Fibroblast of skin of back (primary cell): ENCODE measurements at places on chromosomes 3 and 15.

- DNase-seq: peak; percentile 99
Measured at GRCh38 chr3:184568924-184569829, 7.6 kb downstream of the EPHB3 start.

- no peak for DNase-seq
Measured at GRCh38 chr3:139940622-139941021, 5.6 kb downstream of the CLSTN2 start.

DNA sequence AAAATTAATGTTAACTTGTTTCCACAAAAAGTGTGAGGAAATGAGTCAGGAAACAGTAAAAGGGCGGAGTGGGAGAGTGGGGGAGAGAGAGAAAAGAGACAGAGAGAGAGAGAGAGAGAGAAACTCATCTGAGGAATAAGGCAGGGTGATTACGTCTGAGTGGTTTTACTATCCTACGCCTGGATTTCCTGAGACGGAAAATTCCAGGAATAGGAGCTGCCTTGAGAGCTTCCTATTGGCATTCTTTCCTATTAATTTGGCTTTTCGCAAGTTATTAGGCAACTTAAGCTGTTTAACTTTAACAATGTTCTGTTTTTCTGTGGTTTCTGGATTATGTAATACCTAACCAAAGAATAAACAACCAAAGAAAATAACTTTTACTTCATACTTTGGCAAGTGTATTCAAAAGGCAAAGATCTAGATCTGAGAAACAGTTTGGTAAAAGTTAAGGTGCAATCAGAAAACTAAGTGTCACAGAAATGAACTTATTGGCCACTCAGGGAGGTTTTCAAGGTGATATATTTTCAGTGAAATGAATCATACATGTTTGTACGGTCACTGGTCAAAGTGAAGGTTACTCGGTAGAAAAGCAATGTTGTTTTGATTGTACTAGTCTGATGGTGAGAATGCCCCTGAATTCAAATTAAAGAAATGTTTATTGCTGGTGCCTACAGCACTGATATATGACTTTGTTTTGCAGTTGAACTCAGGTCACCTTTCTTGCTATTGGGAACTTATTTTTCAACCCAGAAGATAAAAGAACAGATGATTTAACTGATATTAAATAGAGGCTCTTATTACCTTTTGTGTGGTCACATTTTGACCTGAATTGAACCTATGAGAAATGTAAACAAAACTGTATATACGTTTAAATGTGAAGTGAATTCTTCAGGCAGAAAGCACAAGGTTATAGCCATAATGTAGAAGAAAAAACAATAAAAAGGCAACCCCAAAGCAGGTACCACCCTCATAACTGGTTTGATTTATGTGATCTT lies 39.9 kb upstream of the TNFSF10 start:
- peak; percentile 36 for DNase-seq

- DNase-seq: no peak
Measured at GRCh38 chr3:30526031-30526430, 80.4 kb upstream of the TGFBR2 start.

- no peak for DNase-seq
Measured at GRCh38 chr3:144963810-144964209, 992.2 kb downstream of the DIPK2A start.

DNA sequence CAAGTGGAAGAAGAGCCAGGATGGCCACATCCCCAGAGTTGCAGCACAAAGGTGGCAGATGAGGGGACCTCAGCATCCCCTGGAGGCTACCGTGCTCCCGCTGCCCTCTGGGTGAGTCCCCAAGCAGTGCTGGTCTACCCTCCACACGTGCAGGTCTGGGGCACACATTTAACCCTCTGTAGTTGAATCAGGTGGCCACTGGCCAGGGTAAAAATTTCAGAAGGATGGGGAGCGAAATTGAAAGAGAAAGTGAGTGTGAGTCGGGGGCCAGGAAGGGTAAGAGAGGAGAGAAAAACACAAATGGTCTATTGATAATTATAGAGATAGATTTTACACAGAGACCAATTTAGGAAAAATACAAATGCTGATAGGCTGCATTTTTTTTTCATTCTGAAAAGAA lies 139.5 kb upstream of the EIF1B start:
- no peak for DNase-seq

GRCh38 chr3:166685246-166685645 lies 694.9 kb downstream of the ZBBX start:
- no peak for DNase-seq
